A549 treated with DMSO at 1 μM for 4 hours (cell line): ENCODE measurements at places on chromosomes 11 and 22. TPM values are rescaled to one million over a fixed set of nuclear protein-coding genes. Genes with fewer than 3 reads are reported as not detected.

The INPP5J gene
- 0.55 to 0.80 TPM (median 0.68 TPM) in 5 replicates for total RNA-seq

The SLC22A9 gene
- not detected in 5 replicates for total RNA-seq

The SYT12 gene
- total RNA-seq: 9.6 to 12.7 TPM (median 11.4 TPM) in 5 replicates

The ZNF280B gene
- total RNA-seq: 1.5 to 2.2 TPM (median 1.8 TPM) in 5 replicates

The SLC22A12 gene
- total RNA-seq: not detected in 5 replicates

The MS4A15 gene
- not detected in 5 replicates for total RNA-seq

The OR8A1 gene
- total RNA-seq: not detected in 5 replicates

The PLA2G3 gene
- total RNA-seq: not detected in 5 replicates

The SNX19 gene
- total RNA-seq: 14.9 to 18.1 TPM (median 16.3 TPM) in 5 replicates

The C11orf24 gene
- 56.9 to 62.4 TPM (median 59.9 TPM) in 5 replicates for total RNA-seq

The GPHA2 gene
- total RNA-seq: not detected in 5 replicates

The ST14 gene
- total RNA-seq: 0.06 to 0.25 TPM (median 0.09 TPM) in 5 replicates

The SPON1 gene
- not detected in 5 replicates for total RNA-seq
